ENCODE measurements at places on chromosomes 7 and 10.

- no peak for DNase-seq
Measured at GRCh38 chr7:155795951-155796350, 16.3 kb downstream of the SHH start.

- DNase-seq = no peak
Measured at GRCh38 chr7:94432817-94433216, 38.1 kb downstream of the COL1A2 start.

DNA sequence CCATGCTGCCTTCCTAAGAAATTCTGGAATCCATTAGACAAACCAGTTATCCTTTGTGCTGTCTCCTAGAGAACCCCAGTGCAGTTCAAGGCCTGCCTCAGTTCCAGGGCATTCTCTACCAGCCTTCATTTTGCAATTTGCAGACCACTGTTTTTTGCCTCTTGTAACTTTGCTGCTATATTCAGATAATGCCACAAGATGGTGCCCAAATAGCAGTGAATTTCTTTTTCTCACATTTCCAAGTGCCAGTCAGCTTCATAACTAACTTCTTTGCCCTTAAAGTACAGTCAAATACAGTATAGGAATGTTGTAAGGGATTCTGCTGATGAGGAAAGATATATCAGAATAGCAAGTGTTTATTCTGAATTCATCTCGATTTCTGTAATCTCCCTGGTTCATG lies 25.2 kb downstream of the LOXL4 start:
- no peak for DNase-seq

- DNase-seq = no peak
Measured at GRCh38 chr7:108572480-108572879, 2.8 kb downstream of the DNAJB9 start.

DNA sequence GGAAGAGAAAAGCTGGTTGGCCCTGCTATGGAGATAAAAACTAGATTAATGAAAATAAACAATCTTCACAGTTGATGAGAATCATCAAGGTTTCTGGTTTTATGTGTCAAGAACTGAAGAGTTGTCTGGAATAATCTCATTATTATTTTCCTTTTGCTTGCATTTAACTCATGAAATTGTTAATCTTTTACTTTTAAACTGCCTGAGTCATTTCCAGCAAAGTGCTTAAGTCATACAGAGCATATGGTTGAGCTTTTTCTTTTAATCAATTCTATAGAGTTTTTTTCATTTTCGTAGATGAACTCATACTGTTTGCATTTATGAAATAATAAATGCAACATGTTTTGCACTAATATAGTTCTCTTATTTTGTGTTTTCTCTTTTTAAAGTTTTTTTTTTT lies 747.9 kb downstream of the NXPH1 start:
- DNase-seq = no peak

DNA sequence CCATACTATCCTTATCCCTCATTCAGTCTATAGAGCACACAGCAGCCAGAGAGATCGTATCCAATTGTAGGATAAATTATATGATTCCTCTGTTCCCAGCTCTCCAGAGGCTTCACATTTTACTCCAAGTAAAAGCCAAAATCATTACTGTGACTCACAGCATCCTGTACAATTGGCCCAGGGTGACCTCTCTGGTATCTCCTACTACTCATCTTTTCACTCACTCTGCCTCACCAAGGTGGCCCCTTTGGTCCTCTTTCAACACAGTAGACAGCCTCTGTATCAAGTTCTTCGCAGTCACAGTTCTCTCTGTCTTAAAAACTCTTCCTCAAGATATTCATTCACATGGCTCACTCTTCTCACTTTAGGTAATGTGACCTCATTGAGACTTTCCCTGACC lies 72.6 kb upstream of the LSM8 start:
- no peak for DNase-seq

DNA sequence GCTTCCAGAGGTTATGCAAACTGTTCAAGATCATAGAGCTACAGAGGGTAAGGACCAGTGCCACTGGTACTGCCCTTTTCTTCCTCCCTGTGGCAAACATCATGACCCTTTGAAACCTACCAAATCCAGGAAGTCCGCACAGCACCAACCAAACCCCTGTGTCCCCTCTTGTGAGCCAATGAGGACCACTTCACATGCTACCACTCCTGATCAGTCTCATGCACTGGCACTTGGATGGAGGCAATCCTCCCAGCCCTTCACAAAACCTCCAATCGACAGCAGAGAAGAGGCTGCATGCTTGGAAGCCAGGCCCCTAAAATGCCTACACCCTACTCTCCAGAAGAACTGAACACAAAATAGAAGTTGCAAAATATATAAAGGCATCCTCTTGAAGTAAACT lies 248.0 kb downstream of the TNS3 start:
- DNase-seq = no peak

DNA sequence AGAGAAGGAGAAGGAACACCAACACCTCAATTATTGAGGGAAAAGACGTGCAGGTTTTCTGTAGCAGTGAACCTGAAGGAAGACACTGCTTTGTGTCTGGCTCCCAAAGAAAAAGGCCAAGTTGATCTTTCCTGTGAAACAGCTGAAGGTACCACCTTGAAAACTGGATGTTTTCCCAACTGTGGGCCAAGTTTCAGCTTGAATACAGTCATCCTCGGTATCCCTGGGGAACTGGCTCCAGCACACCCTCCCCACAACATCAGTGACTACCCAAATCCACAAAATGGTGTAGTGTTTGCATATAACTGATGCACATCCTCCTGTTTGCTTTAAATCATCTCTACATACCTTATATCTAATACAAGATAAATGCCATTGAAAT lies 297.0 kb upstream of the PITRM1 start:
- no peak for DNase-seq

DNA sequence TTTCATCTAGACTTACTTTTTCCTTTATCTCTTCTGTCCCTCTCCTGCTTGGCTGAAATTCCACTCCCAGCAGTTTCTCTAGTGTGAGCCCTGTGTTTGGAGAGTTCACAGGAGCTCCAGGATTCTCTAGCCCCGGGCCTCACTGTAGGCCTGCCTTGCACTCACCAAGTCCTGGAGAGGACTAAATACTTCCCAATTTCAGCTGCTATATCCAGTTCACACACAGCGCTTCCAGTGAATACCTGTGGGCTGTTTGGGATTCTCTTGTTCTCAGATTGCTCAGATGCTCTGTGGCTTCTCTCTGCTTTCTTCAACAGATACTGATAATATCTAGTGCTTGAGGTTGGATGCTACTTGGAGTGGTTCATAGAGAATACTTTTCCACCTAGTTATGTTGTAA lies 46.0 kb downstream of the MINPP1 start:
- no peak for DNase-seq

DNA sequence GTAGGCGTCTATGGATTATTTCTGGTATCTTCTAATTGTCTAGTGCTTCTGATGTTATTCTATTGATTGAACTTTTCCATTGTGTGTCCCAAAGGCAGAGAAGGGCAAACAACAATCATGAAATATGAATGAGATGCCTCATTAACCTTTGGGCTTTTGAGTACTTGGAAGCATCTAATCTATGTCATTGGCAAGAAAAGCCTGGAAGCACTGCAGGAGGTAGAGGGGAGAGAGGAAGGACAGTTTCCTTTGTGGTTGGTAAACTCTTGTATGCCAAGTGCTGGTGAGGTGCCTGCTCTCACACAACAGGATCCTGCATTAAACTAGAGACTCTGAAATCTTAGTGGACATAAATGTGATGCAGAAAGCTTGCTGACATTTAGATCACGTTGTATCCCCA lies 155.2 kb upstream of the TPK1 start:
- no peak for DNase-seq

- no peak for DNase-seq
Measured at GRCh38 chr10:30231071-30231652, 117.9 kb downstream of the MTPAP start.

DNA sequence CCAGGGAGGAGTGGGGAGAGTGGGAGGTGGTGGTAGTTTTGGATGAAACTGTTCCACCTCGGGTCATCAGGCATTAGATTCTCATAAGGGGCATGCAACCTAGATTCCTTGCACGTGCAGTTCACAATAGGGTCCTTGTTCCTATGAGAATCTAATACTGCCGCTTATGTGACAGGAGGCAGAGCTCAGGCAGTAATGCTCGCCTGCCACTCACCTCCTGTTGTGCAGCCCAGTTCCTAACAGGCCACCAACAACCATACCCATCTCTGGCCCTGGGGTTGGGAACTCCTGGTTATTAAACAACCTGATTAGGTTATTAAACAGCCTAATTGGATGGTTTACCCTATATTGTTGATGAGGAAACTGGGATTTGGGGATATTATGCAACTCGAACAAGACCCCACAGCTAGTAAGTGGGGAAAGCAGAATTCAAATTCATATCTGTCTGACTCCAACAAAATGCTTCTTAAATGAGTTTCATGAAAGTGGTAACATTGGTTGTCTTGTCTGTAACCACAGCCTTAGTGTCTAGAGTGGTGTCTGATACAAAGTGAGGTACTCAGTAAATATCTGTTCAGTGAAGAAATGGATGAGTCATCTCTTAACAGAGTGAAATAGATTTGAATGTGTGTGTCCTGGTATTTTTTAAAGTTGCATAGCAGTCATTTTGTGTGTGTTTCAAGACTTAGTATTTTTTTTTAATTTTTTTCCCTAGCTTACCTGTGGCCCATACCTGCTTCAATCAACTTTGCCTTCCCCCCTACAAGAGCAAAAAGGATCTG lies 101.6 kb downstream of the HECTD2 start:
- DNase-seq = no peak

DNA sequence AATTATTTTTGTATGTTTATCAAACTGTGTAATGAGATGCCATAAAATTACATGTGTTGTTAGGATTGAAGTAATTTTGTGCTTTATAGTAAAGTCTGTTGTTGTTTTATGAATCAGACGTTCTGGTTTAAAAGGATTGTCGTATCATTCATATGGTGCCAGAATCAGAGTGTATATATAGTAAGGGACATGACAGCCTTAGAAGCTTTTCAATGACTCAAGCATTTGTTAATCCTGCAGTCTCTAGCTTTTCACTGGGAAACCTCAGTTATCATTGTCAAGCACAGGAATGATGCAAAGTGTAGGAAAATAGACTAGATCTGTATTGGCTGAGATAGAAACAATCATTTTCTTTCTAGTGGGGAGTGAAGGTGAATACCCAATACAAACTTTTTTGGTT lies 57.5 kb downstream of the TRRAP start:
- DNase-seq = no peak

GRCh38 chr7:74561898-74562613 lies 95.5 kb upstream of the GTF2I start:
- DNase-seq = no peak

DNA sequence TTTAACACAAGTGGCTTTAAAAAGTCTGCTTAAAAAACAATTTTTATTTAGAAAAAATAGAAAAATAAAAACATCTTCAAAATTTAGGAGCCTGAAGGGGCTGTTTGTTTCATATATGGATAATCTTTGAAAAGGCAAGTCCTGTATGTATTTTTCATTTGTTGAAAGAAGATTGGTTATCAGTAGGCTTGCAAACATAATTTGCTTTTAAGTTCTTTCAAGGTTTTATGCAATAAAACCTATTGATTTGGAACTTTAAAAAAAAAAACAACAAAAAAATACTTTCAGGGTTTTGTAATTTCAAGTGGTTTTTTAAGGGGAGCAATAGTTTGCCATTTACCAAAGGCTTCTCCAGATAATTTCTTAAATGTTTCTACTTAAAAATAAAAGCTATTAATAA lies 35.6 kb downstream of the MPLKIP start:
- no peak for DNase-seq

GRCh38 chr7:41315764-41316163 lies 387.1 kb downstream of the INHBA start:
- DNase-seq = no peak

DNA sequence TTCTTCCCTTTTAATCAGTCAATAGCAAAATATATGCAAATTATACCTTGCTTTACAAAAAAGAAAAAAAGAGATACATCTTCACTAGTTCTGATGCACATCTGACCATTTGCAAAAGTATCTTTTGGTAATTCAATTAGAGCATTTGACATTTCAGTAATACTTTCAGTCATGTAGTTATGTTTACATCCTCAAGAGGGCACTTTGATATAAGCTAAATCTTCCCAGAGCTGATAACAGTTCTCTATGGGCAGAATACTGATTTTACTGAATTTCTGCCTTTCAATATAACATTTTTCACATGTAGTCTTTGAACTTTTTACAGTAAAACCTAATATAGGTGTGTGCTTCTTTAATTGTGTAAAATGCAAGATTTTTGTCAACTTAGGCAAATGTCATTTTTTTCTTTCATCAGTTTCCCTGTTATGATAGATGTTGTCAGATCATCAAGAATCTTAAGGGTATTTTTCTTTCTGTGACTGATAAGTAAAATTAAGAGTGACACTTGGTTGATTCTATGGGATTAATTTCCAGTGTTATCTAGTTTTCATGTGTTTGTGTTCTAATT lies 703.5 kb upstream of the SEMA3D start:
- DNase-seq = no peak

GRCh38 chr7:47817917-47818316 lies 130.3 kb downstream of the PKD1L1 start:
- DNase-seq = no peak

DNA sequence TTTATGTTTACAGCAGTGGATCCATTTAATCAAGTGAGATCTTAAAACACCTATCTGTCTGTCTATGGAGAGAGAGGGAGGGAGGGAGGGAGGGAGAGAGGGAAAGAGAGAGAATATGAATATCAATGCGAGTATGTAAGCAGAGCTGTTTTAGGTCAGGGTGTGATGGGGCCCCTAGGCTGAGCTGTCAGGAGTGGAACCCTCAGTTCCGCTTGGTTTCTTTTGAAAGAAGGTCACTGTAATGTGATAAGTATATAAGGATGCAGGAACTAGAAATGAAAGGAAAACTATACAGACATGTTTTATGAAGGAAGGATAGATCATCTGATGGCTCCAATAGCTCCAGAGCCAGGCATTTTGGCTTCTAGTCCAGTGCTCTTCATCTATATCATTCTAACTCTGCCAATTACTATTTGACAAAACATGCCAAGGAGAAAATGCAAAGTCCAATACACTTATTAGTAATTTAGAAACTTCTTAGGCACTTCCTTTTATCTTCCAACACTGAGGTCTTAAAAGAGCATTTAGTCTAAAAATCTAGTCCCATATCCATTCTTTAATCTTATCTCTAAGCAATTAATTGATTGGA lies 70.3 kb downstream of the NRCAM start:
- no peak for DNase-seq

DNA sequence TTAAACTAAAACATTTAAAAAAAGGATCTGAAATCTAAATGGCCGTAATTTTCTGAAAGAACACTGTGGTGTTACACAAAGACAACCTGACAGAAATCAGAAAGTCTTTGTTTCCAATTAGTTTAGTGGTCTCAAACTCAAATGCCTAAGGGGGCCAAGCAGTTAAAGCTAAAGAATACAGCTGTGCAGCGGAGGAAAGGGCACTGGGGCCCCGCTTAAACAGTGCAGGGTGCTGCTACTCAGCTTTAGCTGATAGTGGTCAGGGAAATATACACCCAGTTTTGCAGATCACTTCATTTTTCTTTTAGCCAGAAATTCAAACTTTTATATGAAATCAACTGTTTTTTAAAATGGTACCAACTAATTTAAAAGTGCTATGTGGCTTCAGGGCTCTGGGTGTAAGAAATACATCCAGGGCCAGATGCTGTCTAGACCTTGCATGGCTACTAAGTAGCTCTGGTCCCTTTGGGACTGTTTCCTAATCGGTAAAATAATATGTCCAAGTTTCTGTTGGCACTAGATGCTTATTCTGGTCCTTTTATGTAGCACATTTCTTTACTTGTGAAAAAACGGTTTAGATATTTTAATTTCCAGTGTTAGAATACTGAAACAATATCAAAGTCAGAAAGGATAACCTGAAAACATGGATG lies 161.8 kb upstream of the LAMB4 start:
- no peak for DNase-seq
